ENCODE measurements at places on chromosomes 2 and 18. TPM values are rescaled to one million over a fixed set of nuclear protein-coding genes. Genes with fewer than 3 reads are reported as not detected.

KLHL14 gene
- 14.5 TPM for polyA plus RNA-seq

GRCh38 chr18:43159086-43159770 lies 43.7 kb upstream of the RIT2 start:
- DNase-seq, result no peak

DNA sequence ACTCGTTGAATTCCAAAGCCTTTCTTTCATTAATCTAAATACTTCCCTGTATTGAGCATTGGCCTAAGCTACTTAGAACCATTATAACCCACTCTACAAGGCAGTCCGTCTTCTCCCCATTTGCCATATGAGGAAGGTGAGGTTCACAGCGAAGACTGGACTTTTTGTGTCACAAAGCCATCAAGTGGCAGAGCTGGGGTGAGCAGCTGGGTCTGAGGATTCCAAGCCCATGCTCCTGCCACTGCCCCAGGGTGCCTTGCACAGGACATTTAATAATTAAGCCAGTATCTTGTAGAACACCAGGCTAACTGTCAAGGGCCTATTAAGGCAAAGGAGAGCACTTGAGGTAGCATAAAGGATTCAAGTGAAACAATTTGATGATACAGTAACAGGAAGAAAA lies 68.8 kb upstream of the ZNF397 start:
- DNase-seq, result peak; percentile 36

DNA sequence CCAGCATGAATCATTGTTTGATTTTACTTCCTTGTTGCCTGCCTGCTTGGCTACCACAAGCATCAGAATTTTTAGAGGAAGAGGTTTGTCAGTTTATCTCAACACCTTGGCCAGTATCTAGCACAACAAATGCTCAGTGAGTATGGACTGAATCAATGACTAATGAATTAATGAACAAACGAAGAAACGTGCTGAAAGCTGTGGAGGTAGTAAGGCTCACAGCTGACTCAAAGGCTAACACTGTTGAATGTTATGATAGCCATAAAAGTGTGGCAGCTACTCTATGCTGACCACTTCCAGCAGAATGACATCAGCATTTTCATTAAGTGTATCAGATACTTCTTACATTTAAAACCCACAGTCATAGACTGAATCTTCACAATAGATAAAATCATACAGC lies 543.4 kb downstream of the IRS1 start:
- DNase-seq, result no peak

GRCh38 chr2:3299130-3299529 lies 78.5 kb downstream of the EIPR1 start:
- no peak for DNase-seq

GRCh38 chr2:235844561-235844960 lies 323.6 kb downstream of the GBX2 start:
- DNase-seq, result no peak

DNA sequence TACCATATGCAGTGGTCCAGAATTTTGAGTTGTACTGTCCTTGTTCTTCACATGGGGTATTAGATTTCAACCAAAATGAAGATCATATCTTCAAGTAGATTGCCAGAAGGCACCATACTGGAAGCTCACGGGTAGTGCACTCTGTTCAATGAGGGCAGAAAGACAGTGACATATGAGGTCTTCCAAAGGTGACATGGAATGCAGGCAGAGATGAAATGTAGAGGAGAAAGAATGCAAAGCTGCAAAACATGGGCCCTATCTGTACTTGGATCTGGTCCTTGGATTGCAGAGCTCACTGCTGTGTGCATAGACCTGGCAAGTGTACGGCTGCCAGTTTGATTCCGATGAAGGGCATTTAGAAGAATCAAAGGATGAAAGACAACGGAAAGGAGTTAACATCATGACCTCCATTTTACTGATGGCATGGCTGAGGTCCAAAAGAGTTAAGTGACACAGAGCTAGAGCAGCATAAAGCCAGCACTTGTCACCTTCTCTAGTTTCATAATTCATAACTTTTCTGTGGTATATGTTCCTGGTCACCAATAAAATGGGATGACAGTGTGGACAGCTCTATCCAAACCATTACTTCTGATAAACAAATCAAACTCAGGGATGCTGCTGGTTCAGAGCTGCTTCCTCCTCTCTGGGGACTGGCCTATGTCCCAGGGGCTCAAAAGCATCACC lies 64.7 kb downstream of the BCL2 start:
- DNase-seq, result no peak

UGT1A10 gene
- not detected for polyA plus RNA-seq

DNA sequence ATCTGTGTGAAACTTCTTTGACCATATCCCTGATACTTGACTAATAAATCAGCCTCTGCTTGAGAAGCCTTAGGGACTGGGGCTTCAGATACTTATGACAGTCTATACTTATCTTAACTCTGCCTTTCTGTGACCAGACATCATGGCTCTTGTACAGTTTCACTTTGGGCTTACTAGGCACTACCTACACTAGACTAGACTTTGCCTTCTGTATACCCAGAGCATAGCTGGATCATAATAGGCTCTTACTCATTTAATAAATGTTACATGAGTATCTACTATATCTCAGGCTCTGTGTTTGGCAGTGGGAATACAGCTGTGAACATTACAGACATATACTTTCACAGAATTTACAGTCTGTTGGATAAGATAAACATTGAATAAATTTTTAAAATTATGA lies 9.0 kb downstream of the UGP2 start:
- DNase-seq, result no peak

DNA sequence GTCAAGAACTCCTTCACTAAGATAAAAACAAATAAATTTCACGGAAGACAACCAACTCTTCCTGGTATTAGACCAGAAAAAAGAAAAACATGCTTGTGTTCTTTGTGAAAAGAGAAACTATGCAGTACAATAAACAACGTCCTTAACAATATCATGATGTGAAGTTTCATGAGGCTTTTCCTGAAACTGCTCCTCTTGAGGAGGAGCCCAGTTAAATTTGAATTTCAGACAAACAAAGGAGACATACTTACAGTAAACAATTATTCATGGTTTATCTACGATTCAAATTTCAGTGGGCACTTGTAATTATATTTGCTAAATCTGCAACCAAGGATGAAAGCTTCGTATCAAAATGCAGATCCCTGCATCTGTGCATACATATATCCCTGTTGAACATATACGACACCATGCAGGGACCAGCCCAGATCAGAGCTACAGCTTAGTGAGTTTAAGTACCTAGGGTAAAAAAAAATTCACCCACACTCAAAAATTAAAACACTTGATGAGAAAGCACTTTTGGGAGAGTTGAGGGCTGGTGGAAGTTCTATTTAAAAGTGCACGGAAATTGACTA lies 24.8 kb upstream of the SLC9A2 start:
- no peak for DNase-seq

DNA sequence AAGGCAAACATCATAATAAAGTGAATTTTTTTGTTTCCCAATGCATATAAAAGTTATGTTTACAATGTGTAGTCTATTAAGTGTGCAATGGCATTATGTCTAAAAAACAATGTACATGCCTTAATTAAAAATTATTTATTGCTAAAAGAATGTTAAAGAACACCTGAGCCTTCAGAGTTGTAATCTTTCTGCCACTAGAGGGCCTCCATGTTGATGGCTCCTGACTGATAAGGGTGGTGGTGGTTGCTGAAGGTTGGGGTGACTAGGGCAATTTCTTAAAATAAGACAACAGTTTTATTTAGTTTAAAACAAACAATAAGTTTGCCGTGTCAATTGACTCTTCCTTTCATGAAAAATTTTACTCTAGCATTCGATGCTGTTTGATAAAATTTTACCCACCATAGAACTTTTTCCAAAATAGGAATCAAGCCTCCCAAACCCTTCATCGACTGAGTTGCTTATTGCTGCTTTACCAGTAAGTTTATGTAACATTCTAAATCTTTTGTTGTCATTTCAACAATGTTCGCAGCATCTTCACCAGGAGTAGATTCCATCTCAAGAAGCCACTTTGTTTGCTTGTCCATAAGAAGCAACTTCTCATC lies 32.3 kb downstream of the MAP3K2 start:
- peak; percentile 38 for DNase-seq

DNA sequence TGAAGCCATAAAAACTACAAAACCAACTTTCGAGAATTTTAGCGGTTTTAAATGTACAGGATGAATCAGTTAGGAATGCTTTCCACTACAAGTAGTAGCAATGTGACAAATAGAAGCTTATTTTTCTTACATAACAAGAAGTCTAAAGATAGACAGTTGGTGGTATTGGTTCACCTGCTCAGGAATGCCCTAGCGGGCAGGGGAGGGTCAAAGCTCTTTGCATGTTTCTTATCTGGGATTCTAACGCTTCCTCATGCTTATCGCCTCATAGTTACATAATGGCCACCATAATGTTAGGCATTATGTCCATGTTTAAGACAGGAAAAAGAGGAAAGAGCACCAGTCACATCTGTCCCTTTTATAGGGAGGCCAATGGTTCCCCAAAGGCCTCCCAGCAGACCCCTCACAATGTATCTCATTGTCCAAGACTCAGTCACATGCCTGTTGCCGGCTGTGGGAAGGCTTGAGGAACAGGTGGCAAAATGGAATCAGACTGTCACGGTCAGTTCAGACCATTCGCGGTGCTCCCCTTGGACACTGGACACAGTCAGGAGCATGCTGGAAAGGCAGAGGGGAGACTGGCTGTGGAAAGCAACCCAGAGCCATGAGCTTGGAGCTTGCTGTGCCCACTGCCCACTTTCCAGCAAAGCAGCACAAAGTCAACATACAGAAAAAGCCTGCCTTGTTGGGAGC lies 69.4 kb upstream of the ODC1 start:
- DNase-seq, result no peak

MBOAT2 gene
- polyA plus RNA-seq, result 0.36 TPM

GPR75 gene
- polyA plus RNA-seq, result 3.9 TPM

CABYR gene
- 0.88 TPM for polyA plus RNA-seq

- no peak for DNase-seq
Measured at GRCh38 chr2:84904717-84905174, 710 bp upstream of the TMSB10 start.

PTPRN gene
- 0.24 TPM for polyA plus RNA-seq

GRCh38 chr2:236984046-236984445 lies 101.6 kb upstream of the COPS8 start:
- DNase-seq, result no peak

CXCR4 gene
- polyA plus RNA-seq, result 0.34 TPM

CIAO1 gene
- polyA plus RNA-seq, result 109 TPM

GRCh38 chr18:59461171-59461570 lies 102.1 kb upstream of the LMAN1 start:
- no peak for DNase-seq

CHMP3 gene
- 53.9 TPM for polyA plus RNA-seq

GRCh38 chr2:179373816-179374215 lies 109.2 kb upstream of the SESTD1 start:
- DNase-seq, result no peak

- DNase-seq, result no peak
Measured at GRCh38 chr2:169734169-169734847, 676 bp downstream of the KLHL23 start.

- DNase-seq, result no peak
Measured at GRCh38 chr2:120372816-120373215, 26.9 kb downstream of the INHBB start.

RGPD3 gene
- 0.05 TPM for polyA plus RNA-seq

SOX11 gene
- polyA plus RNA-seq, result not detected

DNA sequence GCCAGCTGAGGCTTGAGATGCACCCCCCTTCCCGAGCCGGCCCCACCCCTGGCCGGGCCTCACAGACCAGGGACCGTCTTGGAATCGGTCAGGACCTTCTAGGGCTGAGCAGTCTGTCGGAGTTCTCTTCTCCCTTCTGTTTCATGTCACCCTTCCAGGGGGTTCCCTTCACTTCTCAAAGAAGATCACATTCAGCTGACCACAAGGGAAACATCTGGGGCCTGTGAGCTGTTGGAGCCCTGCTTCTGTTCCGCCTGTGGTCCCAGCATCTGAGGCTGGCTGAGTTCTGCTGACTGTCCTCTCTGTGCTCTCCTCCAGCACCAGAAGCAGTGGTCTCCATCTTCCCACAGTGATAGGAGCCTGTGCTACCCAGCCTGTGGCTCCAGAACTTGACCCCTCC lies 106.5 kb downstream of the SEPTIN10 start:
- DNase-seq, result no peak

DNA sequence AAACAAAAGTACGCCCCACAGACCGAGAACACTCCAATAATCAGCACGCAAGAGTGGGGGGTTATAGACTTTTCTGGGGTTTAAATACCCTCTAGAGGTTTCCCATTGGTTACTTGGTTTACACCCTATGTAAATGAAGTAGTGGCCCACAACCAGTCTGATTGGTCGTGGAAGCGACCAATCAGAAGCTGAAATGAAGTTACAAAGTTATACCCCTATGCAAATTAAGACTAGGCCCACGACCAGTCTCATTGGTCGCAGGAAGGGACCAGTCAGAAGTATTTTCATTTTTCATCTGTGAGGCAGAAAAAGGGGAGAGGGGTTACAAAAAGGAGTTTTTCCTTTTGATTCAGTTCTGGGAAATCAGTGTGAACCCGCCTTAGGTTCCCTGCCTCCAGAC lies 55.3 kb upstream of the YWHAQ start:
- DNase-seq, result no peak

GRCh38 chr2:101401326-101401665 lies 14.0 kb upstream of the CREG2 start:
- DNase-seq, result no peak

DNA sequence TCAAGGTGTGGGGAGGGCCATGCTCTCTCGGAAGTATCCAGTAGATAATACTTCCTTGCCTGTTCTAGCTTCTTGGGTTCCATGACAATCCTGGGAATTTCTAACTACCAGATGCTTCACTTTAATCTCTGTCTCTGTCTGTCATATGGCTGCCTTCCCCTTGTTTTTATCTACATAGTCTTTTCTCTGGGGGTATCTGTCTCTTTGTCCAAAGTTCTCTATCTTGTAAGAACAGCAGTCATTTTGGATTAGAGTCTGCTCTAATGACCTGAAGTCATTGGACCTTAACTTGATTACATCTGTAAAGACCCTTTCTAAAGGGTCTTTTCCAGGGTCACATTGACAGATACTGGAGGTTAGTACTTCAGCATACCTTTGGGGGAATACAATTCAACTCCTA lies 11.4 kb upstream of the EPB41L5 start:
- DNase-seq, result no peak

GRCh38 chr2:88754585-88755320 lies 63.3 kb downstream of the RPIA start:
- no peak for DNase-seq

DNA sequence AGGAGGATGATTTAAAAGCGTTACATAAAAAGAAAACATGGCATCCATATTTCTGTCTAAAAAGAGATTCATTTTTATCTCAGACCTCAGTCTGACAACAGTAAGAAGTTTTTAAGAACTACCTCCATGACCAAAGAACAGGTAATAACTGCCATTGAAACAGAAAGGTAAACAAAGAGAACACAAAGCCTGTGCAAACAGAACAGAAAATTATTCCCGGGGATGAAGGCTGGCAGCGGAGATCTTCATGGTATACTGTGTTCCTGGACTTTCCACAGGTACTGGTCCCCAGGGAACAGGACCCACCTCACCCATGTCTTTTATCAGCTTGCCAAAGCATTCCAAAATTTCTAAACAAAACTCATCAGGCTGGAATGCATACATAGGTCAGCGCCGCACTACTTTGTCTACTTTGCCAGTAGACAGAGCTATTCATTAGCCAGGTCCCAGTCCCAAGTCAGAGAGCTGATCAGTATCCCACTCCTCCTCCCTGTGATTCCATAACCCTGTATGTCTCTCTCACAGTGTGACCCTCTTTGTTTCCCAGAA lies 277.3 kb downstream of the MBD2 start:
- peak; percentile 2 for DNase-seq

Measured in HepG2 (cell line).